ENCODE measurements at places on chromosomes 2 and 18.

DNA sequence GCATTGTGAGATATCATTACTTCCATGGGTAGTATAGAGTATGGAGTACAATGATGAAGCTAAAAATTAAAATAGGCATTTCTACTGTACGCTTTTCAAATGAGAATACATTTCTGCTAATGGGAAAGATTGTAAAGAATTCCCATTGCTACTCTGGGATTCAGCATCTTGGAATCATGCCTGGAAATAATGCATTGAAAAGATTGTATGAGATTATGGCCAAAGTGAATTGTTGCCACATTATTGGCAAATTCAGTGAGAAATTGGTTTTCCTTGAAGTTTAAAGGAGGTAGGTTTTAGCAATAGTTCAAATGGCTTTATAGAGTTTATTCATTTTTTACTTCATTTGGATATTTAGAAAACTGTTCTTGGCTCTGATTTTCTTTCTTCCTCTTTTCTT, 157.9 kb downstream of the GULP1 start:
- no peak for DNase-seq

DNA sequence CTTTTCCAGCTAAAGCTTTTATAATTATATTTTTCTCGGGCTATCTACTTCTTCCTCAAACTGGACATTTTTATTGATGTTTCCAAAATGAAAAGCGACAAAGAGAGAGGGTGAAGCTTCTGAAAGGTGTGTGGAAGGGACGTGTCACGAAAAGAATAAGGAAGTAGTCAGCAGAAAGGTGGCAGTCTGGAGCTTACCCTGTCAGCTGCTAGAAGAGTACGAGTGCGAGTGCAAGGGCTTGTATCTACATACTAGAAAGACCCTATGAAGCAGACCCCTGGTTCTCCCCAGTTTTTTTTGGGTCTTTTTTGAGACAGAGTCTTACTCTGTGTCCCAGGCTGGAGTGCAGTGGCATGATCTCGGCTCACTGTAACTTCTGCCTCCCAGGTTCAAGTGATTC, 14.6 kb downstream of the FHL2 start:
- DNase-seq = no peak

DNA sequence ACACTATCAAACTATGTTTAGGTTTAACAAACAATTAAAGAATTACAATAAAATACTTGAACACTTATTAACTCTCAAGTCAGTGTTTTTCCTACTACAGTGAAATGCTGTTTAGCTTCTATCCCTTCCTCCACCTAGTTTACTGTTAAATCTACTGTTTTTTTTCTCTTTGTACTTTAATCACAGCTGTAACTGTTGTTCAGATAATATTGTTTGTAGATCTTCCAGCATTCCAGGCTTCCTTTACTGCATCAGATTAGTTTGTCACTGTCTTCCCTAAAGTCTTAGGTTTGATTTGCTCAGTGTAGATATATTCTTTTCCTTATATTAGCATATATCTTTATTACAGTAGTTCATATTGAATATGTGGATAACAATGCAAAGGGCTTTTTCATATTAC, 22.5 kb downstream of the BIRC6 start:
- no peak for DNase-seq

DNA sequence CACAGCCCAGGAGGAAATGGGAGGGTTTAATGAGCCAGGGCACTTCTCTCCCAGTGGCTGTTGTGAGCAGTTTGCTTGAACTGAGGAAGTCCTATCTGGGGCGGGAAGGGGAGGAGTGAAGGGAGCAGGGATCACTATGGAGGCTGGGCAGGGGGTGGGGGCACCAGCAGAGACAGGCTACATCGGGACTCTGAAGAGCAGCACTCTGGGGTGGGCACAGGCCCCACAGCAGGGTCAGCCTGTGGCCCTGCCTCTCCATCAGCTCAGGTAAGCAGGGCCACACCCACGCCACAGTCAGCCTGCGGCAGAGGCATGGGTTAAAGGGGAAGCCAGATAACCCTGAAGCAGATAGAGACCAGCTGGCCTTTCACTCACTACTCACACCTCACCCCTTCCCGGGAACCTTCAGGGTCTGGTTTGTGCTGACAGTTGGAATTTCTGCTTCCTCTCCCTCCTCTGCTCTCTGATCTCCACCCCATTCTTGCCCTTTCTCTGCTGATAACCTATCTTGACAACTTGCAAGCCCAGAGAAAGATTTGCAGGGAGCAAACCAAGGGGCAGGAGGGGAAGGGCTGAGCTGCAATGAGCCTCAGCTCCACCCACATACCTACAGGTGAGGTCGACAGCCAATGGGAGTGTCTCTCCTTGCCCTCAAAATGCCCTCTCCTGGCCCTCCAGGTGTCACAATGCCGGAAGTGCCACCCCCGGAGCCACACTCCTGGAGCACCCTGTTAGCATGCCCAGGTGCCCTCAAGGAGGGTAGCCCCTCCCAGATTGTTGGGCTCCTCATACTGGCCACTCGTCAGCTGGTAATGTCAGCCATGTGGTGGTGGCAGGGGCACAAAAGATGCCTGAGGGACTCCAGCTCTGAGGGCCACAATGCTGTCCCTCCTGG, 3.7 kb downstream of the SIGLEC15 start:
- DNase-seq = no peak

Data from activated CD4-positive, alpha-beta T cell treated with anti-CD3 and anti-CD28 coated beads, Interleukin-2, amount 10 ng/mL, durations not matched to agents 7 days and 5 days (primary cell).